Activated T-helper 1 cell treated with anti-CD3 and anti-CD28 coated beads, Interleukin-12 subunit alpha, Interleukin-12 subunit beta, Interleukin-2, Interleukin-4 antibody, amounts not matched to agents 30 ng/mL and 10 ng/mL and 1 ng/mL, durations not matched to agents 14 hours and 24 hours and 36 hours (primary cell): ENCODE measurements at places on chromosomes 16 and 17. TPM values are rescaled to one million over a fixed set of nuclear protein-coding genes. Genes with fewer than 3 reads are reported as not detected.

GRCh38 chr16:85234310-85235204, 122.3 kb upstream of the CIBAR2 start:
- no peaks in the 10 kb centered on the region for H3K4me1 ChIP-seq
- H3K36me3 ChIP-seq: no peaks in the 10 kb centered on the region
- DNase-seq: no peak
- no peak overlapping the region for H3K27ac ChIP-seq
- H3K4me3 ChIP-seq: no peak overlapping the region

DNA sequence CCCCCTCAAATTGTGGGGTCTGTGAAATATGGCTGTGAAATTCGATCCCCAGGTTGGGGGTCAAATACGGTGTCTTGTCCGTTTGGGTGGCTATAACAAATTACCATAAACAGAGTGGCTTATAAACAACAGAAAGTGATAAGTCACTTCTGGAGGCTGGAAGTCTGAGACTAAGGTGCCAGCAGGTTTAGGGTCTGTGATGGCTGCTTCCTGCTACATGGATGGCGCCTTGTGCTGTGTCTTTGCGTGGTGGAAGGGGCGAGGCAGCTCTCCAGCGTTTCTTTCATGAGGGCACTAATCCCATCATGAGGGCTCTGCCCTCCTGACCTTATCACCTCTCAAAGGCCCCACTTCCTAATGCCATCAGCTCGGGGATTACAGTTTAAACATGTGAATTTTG, 120.0 kb downstream of the IRF8 start:
- H3K4me1 ChIP-seq: no peaks in the 10 kb centered on the region
- H3K27me3 ChIP-seq: peaks cover 18% of the 10 kb centered on the region
- no peaks in the 10 kb centered on the region for H3K36me3 ChIP-seq

DNA sequence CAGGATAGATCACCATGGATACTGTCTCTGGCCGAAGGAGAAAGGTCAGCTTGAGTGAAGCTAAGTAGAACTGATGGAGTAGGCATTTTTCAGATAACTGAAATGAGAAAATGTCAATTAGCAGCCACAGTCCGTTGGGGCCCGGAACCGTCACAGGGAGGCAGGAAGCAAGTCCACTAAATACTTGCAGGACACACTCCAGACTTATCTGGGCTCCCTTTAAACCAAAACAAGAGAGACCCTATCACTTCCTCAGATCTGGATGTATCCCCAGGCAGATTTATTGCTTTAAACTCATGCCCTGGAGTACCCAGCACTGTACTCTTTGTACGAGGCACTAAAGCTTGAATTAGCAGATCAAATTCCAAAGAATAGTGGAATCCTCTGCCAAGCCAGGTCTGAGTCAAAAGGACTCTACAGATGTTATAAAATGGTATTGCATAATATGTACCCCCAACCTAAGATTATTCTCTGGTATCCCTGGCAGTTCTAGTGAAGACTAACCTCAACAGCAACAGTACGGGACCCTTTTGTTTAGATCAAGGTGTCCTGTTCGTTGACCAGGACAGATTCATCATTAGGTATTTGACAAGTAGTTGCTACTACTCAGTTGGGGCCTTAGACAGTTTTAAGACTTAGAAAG, 8.1 kb downstream of the ZP2 start:
- H3K4me3 ChIP-seq: no peak overlapping the region
- no peak overlapping the region for H3K27ac ChIP-seq
- no peaks in the 10 kb centered on the region for H3K36me3 ChIP-seq
- DNase-seq: no peak

DNA sequence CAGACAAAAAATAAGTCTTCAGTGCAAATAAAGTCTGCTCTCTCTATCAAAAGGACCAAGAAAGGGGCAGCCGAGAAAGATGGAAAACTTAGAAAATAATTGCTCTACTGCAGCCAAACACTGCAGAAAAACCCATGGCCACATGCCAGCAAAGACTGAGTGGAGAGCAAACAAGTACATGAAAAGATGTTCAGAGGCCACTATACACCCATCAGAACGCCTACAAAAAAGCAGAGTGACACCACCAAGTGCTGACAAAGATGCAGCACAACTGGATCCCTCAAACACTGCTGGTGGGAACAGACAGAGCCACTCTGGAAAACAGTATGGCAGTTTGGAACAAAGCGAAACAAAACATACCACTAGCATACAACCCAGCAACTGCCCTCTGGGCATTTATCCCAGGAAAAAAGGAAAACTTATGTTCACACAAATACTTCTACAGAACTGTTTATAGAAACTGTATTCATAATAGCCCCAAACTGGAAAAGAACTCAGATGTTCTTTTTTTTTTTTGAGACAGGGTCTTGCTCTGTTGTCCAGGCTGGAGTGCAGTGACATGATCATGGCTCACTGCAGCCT, 36.7 kb downstream of the KIAA0753 start:
- H3K4me3 ChIP-seq: no peak overlapping the region
- no peaks in the 10 kb centered on the region for H3K4me1 ChIP-seq
- no peak for DNase-seq
- no peaks in the 10 kb centered on the region for H3K27me3 ChIP-seq
- no peak overlapping the region for H3K27ac ChIP-seq

DNA sequence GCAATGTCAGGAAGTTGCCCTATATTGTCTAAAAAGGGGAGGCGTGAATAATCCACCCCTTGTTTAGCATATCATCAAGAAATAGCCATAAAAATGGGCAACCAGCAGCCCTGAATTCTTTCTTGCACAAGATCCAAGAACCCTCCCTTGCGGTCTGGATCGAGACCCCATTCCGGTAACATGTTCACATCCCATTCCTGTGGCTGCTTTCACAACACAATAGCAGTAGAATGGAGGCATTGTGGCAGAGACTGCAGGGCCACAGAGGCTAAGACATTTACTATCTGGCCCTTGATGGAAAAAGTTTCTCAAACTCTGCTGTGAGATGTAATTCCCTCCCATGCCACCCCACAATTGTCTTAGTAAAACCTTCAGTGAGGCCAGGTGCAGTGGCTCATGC, 73.2 kb downstream of the RMI2 start:
- H3K4me3 ChIP-seq: no peak overlapping the region
- DNase-seq: no peak
- H3K36me3 ChIP-seq: no peaks in the 10 kb centered on the region
- H3K4me1 ChIP-seq: peaks cover 6% of the 10 kb centered on the region
- no peak overlapping the region for H3K27ac ChIP-seq
- H3K27me3 ChIP-seq: peaks cover 4% of the 10 kb centered on the region

DNA sequence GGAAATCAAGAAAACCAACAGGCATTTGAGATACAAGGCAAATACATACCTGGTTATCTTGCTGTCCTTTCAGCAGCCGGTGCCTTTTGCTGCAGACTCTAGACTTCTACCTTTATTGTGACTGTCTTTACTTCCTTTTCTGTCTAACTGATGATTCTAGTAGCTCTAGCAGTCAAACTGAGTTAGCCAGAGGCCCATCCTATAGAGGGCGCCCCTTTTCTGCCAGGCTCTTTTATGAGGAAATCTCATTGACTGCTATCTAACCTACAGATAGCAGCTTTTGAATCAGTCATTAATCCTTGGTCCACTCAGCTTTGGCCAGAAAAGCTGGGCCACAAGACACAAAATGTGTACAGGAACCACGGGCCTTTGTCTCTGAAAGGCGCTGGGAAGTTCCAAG, 87.5 kb upstream of the WSB1 start:
- no peaks in the 10 kb centered on the region for H3K36me3 ChIP-seq
- peaks cover 4% of the 10 kb centered on the region for H3K4me1 ChIP-seq
- no peak overlapping the region for H3K4me3 ChIP-seq
- DNase-seq: no peak

DNA sequence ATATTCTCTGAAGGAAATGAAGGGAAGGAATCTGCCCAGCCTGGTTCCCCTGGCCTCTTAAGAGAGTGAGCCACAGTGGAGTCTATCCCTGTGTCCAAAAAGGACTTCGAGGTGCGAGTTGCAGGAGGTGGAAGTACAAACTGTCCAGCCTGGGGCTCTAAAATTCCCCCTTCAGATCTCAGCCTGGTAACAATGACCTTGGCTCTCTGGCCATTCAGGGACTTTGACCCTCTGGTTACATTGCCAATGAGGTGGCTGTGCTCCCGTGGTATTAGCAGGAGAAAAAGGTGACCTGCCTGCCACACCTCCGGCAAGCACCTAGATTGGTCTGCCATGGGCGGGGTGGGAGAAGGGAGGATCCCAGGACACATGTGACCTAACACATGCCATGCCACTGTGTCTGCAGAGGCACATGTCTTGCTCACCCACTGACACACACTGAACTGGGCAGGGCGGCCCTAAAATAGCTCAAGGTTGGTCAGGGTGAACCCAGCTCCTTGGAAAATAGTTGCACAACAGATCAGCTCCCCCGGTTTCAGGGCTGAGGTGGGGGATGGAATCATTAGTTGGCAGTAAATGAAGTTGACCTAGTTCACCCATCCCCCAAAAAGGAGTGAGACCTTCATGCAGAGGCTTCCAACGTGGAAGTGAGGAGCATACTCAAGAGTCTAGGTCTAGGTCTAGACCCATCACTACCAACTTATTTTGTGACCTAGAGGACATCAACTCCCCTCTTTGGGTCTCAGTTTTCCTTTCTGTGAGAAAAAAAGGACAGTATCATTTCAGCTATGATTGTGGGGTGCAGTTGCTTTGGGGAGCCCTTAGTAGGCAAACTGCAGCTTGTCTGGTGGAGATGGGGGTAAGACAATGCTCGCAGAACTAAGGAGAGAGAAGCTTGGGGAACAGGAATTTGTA, 2.2 kb downstream of the NR1D1 start:
- peaks cover 41% of the 10 kb centered on the region for H3K36me3 ChIP-seq
- peak overlapping the region; percentile 85 for H3K27ac ChIP-seq
- no peak for DNase-seq
- H3K4me3 ChIP-seq: peak overlapping the region; percentile 92

GRCh38 chr16:66572356-66572755, 6.1 kb downstream of the CMTM1 start:
- peak overlapping the region; percentile 2 for H3K27ac ChIP-seq
- H3K4me3 ChIP-seq: no peak overlapping the region
- no peak for DNase-seq
- peaks cover 46% of the 10 kb centered on the region for H3K36me3 ChIP-seq
- H3K27me3 ChIP-seq: peaks cover 6% of the 10 kb centered on the region

DNA sequence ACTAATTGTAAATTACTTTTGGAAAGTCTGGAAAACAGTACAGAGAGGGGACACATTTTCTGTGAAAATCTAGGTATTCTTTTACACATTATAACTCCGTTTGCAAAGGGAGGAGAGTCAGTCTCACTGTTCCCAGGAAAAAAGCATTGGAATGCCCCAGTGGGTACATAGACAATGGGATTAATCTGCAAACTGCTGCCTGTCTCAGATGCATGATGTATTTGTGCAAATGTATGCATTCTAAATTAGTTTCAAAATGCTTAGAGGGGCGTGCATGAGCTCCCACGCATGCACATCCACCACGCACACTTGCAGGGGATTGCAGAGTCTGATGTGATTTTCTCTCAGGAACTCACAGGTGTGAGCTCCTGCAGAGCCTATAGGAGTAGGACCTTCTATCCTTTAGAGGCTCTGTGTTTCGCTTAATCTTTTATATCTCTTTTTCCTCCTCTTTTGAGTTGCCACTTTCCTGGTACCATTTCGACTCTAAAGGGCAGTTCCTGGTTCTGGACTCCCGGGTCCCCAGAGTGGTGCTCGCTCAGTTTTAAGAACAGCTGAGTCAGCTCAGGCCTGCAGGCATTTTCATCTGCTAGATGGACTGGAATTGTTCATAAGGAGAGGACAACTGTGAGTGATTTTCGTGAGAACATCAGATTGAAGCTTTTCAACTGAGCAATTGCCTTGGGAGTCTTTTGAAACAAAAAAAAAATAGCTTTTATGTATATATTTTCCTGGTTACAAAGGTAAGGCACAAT, 1.1 kb downstream of the BCO1 start:
- H3K4me1 ChIP-seq: peaks cover 6% of the 10 kb centered on the region
- no peak overlapping the region for H3K4me3 ChIP-seq
- H3K27ac ChIP-seq: no peak overlapping the region
- H3K27me3 ChIP-seq: peaks cover 2% of the 10 kb centered on the region
- no peaks in the 10 kb centered on the region for H3K36me3 ChIP-seq
- no peak for DNase-seq

GRCh38 chr17:42895185-42895555, 5.4 kb upstream of the G6PC1 start:
- no peaks in the 10 kb centered on the region for H3K36me3 ChIP-seq
- H3K4me3 ChIP-seq: no peak overlapping the region
- no peak for DNase-seq
- peaks cover 22% of the 10 kb centered on the region for H3K27me3 ChIP-seq
- H3K27ac ChIP-seq: no peak overlapping the region

DNA sequence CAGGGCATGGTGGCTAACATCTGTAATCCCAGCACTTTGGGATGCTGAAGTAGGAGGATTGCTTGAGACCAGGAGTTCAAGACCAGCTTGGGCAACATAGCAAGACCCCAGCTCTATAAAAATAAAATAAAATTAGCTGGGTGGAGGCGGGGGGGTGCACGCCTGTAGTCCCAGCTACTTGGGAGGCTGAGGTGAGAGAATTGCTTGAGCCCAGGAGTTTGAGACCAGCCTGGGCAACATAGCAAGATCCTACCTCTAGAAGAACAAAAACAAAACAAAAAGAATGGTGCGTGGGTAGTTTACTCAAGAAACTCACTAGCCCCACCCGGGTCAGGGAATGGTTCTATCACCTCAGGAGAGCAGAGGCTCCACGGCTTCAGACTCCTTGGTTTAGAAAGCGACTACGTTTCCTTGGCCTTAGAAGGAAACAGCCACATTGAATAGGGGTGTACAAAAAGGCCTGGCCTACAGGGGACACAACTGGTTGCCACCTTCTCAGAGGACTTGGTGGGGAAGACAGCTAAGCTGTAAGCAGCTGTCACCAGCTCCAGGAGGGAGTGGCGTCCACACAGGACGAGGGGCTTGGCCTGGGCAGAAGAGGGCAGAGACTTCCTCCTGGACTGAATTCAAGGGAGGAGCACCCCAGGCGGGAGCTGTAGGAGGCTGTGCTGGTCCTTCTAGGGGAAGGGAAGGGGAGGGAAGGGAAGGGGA, 716 bp downstream of the TK1 start:
- peaks cover 51% of the 10 kb centered on the region for H3K4me1 ChIP-seq
- peak overlapping the region; percentile 86 for H3K27ac ChIP-seq
- peaks cover 17% of the 10 kb centered on the region for H3K36me3 ChIP-seq
- no peak for DNase-seq
- H3K4me3 ChIP-seq: peak overlapping the region; percentile 86

DNA sequence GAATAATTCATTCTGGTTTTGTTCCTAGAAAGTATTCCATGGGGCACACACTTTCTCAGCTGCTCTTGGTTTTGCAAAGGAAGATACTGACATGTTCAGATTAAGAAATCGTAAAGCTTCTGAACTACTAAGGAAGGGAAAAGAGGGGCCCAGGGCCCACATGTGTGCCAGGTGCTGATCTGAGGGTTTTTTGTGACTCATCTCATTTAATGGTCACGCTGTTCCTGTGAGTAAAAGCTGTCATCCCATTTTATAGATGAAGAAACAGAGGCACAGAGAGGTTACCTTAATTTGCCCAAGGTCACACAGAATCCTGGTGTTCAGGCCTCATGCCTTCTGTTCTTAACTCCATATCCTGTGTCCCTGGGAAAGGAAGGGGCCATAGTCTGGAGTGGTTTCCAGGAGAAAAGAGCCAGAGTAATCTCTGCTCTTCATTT, 113.2 kb downstream of the MSI2 start:
- peaks cover 16% of the 10 kb centered on the region for H3K36me3 ChIP-seq
- H3K4me3 ChIP-seq: no peak overlapping the region
- H3K4me1 ChIP-seq: peaks cover 27% of the 10 kb centered on the region

Gene ATF7IP2
- total RNA-seq: 25.9 and 28.7 TPM in 2 replicates

Gene SLC25A10
- total RNA-seq: 45.7 and 49.6 TPM in 2 replicates

Gene KCNH6
- not detected in 2 replicates for total RNA-seq

Gene PLXDC1
- total RNA-seq: 0.60 TPM in 1 of 2 replicates, not detected in the other

Gene ALOXE3
- 0.10 TPM in 1 of 2 replicates, not detected in the other for total RNA-seq

Gene CCL13
- not detected in 2 replicates for total RNA-seq

Gene MMP25
- total RNA-seq: 11.9 and 12.8 TPM in 2 replicates

Gene GPRC5C
- total RNA-seq: 0.86 TPM in 1 of 2 replicates, not detected in the other

Gene LPCAT2
- total RNA-seq: 1.5 and 2.2 TPM in 2 replicates

Gene TM4SF5
- total RNA-seq: not detected in 2 replicates

Gene TP53TG3C
- not detected in 2 replicates for total RNA-seq
